ENCODE measurements at places on chromosomes 7 and 10.

DNA sequence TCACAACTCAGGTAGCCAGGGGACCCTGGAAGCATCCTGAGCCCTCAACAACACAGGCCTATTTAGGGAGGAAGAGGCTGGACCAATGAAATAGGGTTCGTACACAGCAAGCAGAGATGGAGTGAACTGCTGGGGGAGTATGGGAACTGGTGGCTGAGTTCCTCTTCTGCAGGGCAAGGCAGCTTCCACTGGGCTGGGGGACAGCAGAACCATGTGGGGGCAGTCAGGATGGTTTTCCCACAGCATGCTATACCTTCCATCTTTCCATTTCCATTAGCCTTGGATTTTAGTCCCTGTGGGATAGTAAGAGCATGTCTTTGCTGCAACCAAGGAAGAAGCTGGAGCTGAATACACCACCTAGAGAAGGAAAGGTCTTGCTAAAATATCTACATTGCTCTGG lies 370.6 kb downstream of the CCSER2 start:
- DNase-seq = no peak

DNA sequence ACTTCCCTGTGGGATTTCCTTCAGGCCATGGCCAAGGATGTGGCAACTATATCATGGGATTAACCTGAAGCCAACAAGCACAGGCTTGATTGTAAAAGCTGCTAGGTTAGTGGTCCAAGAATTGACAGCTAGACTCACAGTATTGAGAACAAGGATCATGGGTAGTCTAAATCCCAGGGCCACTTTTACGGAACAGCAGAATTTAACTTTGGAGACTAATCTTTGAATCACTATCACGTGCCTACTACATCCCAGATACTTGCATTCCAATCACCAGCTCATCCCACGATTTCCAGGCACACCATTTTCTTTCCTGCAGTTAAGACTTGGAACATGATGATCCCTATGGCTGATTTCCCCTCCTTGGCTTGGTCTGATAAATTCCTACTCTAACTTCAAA lies 65.6 kb upstream of the ADO start:
- no peak for DNase-seq

GRCh38 chr7:101856473-101857357 lies 39.3 kb downstream of the CUX1 start:
- DNase-seq = peak; percentile 71

DNA sequence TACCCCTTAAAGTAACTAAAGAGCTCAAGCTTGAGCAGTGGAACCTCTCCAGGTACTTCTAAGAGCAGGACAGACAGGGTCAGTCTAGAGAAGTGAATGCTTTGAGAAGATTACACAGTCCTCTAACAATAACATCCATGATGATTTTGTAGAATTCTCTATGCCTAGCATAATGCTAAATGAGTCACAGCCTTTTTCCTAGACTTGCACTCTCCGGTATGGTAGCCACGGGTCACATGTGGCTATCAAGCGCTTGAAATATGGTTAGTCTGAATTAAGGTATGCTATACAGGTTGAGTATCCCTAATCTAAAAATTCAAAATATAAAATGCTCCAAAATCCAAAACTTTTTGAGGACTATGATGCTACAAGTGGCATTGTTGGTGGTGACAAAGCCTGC lies 166.6 kb upstream of the MKLN1 start:
- DNase-seq = no peak

- no peak for DNase-seq
These were observed 11.8 kb upstream of the CXCL12 start for GRCh38 chr10:44396671-44397191.

GRCh38 chr7:128940494-128941322 lies 3.0 kb downstream of the IRF5 start:
- no peak for DNase-seq

GRCh38 chr7:90948085-90948484 lies 316.1 kb upstream of the FZD1 start:
- DNase-seq = no peak

GRCh38 chr7:28200598-28200997 lies 20.0 kb upstream of the JAZF1 start:
- DNase-seq = no peak

DNA sequence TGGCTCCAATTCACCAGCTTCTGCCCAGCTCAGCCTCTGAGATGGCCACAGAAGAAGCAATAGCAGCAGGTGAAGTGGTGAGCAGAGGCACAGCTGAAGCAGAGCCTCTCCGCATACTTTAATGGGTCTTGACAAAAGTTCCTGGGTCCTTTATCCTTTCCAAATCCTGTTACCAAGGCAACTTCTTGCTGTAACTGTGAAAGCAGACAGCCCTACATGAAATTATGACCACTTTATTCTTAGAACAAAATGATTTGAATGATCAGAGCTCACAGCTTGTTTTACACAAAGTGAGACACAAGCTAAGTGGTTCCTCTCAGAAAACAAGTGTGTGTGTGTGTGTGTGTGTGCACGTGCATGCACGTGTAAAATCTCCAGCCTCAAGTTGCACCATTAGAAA lies 245.6 kb downstream of the HTR7 start:
- DNase-seq = no peak

DNA sequence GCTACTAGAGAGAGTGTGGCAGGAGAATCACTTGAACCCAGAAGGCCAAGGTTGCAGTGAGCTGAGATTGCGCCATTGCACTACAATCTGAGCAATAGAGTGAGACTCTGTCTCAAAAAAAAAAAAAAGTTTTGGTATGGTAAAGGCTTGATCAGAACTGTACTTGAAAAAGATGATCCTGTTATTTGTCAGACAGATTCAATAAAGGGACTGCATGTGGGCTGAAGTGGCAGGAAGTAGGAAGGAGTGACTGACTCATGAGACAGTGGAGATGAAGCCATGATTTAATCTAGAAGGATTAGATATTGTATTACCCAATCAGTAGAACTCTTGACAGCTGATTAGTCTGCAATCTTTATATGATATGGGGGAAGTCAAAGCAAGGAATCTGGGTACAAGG lies 2.7 kb upstream of the TMEM254 start:
- DNase-seq = no peak

DNA sequence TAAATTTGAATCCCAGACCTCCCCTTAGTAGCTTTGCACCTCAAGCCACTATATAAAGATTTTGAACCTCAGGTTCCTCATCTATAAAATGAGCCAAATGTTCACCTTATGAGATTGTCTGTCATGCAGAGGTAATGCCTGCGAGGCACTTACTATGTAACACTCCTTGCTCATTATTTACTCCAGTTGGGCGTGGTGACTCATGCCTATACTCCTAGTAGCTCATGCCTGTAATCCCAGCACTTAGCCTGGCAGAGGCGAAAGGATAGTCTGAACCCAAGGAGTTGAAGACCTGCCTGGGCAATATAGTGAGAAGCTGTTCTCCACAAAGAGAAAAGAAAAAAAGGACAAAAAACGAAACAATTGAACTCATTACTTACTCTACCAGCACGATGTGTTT lies 82.2 kb downstream of the MDFIC start:
- DNase-seq = no peak

DNA sequence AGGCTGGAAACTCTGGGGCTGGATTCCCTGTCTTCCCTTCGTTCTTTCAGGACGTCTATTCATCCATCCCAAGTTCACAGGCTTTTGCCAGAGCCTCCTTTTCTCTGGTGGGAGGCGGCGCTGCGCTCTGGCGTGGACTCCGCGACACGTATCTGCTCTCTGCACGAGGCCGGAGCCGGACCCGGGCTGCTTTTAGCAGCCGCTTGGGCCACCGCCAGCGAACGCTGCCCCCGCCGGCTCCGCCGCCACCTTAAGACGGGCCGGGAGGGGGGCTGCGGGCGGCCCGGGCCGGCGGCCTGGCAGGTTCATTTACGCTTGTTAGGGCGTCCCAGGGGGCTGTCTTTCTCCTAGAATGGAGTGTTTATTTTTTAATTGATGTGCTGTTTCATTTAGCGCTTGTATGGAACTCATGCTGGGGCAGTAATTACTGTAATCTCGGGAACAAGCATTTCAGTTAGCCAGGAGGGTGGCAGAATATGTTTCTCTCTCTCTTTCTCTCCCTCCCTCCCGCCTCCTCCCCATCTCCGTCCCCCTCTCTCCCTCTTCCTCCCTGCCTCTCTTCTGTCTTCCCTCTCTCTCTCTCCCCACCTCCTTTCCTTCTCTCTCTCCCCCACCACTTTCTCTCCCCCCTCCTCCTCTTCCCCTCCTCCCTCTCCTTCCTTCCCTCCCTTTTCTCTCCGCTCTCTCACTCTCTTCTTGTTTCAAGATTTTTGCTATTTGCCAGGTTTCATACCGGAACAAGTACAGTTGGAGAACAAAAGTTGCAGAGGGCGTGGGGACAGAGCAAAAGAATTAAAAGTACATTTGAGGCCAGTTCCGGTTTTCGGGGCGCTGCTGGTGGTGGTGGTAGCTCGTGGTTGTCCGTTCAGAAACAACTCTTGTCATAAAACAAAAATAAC lies 1.3 kb upstream of the FZD8 start:
- DNase-seq = peak; percentile 83

- no peak for DNase-seq
These were observed 66.7 kb upstream of the SORCS3 start for GRCh38 chr10:104574427-104574826.

DNA sequence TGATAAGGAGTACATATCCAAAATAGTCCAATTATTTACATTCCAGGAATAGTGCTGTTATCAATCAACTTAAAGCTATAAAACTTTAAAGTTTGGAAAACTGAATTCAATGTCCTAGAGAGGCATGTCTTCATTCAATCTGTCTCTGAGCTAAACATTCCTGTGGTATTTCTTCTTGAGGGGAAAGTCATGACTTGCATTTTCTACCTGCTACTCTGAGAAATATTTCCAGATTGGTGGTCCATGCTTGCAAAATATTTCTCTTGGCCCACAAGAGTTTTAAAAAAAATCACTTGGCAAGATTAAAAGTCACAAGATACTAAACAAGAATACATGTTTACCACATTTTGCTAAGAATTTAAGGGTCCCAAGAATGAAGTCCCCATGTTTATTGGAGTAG lies 63.6 kb upstream of the HGF start:
- DNase-seq = no peak

- DNase-seq = no peak
These were observed 113.6 kb upstream of the ZMIZ1 start for GRCh38 chr10:78955206-78955605.

GRCh38 chr7:27419581-27420177 lies 177.1 kb downstream of the EVX1 start:
- DNase-seq = no peak

- no peak for DNase-seq
These were observed 14.4 kb downstream of the MRPL32 start for GRCh38 chr7:42946627-42946950.

DNA sequence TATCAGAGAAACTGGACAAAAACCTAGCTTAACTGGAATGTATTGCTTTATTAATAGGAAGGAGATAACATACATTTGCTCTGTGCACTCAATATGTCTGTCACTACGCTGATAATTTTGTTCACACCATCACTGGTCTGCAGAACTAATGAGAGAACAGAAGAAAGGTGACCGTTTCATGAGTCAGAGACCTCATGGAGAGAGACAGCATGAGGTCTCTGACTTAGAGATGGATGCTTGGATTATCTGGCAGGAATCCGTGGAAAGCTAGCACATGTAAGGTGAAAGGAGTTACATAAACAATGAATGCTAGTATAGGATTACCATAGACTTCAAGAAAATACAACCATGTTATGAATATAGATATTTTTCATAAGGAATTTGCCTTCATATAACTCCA lies 947.3 kb downstream of the IPMK start:
- DNase-seq = no peak

GRCh38 chr7:11235491-11235890 lies 261.8 kb downstream of the PHF14 start:
- DNase-seq = no peak

GRCh38 chr7:139205843-139206242 lies 25.2 kb upstream of the UBN2 start:
- DNase-seq = no peak

DNA sequence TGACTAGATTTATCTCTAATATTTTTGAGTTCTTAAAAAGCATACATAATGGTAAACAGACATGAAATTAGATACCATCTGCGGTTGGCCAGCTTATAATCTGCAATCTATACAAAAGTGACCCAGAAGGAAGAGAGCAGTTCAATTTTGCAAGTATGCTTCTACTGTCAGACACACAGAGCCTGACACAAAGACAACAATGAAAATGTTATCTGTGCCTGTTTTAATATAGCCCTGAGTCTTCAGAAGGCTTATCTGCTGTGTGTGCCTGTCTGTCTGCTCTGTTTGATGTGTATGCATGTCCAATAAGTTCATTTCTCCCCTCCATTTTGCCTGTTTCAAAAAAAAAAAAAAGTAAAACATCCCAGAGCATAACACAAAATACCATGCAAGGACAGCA lies 73.3 kb upstream of the FHIP2A start:
- DNase-seq = no peak

DNA sequence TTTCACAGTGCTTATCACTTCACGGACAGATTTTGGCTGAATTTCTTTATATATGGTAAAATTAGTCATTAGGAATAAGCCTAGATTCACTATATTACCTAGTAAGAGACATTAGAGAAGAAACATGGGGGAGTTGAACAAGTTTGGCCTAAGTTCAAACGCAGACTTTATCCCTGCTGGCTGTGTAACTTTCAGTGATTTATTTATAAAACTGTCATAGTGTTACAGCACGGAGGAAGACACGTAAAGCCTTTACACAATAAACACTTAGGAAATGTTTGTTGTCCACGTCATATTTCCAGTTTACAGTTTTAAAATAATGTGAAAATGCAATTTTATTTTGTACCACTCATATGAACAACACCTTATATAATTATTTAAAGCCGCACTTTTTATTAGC lies 661.5 kb downstream of the MAGI2 start:
- DNase-seq = no peak

DNA sequence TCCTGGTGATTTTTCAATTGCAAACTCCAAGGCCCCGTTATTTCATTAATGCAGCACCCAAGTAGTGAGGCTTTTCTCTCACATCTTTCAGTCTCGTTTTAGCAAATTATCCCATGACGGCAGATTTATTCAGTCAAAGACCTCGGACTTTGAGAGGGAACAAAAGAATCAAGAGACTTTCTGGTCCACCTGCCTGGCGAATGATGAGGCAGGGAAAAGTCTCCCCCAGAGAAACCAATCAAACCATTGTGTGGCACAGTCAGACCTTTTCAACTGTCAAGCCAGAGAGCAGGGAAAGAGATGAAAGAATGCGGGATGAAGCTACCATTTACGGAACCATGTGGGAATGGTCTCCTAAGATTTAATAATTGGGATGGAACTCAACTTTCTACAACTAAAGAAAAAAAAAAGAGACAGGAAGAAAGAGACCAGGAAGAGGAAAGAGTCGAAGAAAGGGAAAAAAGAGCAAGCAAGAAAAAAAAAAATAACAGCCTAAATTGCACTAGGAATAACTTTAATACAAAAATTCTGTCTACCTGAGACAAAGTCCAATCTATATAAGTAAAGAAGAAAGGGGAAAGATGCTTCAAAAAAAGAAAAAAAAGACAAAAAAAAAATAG lies 22.8 kb downstream of the GLI3 start:
- no peak for DNase-seq

GRCh38 chr10:118163217-118163616 lies 116.5 kb upstream of the RAB11FIP2 start:
- no peak for DNase-seq

GRCh38 chr7:17986851-17987250 lies 40.8 kb downstream of the PRPS1L1 start:
- DNase-seq = no peak
